Renal cortical epithelial cell (primary cell): ENCODE measurements at places on chromosomes 1 and 21.

- peak; percentile 97 for DNase-seq
Measured at GRCh38 chr1:115782571-115783281, 14.2 kb upstream of the CASQ2 start.

- DNase-seq, result no peak
Measured at GRCh38 chr1:3707939-3708328, 44.3 kb upstream of the CCDC27 start.

DNA sequence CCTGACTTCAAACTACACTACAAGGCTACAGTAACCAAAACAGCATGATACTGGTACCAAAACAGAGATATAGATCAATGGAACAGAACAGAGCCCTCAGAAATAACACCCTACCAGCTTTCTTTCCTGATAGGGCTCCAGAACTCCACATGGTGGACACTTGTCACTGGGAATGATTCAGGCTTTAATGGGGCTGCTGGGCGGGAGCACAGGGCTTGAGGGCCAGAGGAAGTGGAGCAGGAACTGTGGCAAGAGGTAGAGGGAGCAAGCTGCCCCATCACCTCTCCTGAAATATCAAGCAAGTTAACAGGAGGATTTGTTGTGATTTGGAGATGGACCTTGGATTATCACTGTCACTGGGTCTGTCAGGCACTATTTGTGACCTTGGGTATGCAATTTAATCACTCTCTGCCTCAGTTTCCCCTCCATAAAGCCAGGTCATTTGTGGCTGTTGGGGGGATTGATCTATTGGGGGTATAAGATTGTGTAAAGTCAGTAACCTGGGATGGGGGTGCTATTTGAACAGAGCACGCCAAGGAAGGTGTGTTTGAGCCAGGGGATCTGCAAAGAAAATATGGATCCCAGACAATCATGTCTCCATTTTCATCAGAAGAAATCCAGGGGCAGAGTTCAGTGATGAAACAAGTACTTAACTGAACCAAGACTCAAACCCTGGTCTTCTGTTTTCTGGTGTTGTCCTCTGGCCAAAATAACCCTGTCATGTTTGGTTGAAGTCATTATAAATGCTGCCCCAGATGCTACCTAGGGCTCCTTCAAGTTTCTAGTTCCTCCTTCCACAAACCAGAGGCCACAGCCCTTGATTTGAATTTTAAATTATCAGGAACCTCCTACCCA lies 25.2 kb downstream of the ETS2 start:
- no peak for DNase-seq

GRCh38 chr1:32828341-32828740 lies 10.9 kb downstream of the S100PBP start:
- DNase-seq, result no peak

DNA sequence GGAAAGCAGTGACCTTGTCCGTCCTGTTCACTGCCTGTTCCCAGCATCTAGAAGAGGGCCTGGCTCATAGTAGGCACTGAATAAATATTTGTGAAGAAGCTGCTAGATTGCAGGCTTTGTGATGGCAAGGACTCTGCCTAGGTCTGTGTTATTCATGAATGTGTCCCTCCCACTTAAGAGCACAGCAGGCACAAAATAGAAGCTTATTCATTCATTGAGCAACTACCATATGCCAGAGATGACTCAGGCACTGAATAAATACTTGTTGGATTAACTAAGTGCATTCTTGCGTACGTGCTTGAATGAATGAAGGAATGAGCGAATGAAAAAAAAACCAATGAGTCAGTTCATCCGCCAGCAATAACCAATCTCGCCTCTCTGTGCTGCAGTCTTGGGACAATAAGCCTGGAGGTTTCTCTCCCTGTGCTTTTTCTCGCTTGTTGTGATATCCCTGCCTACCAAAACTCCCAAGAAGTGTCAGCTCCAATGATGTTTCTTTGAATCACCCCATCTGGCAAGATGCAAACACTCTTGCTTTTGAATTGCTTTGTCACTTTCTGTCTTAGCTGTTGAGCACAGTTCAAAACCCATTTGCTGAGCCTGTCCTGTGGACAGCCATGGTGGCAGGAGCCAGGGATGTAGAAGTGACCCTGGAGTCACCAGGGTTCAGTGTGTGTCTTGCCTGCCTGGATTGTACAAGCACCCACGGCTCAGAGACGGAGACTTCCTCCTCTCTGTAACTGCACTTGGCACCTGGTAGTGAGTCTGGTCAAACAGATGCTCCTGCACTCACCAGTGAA lies 143.9 kb downstream of the KAZN start:
- DNase-seq, result peak; percentile 99

- no peak for DNase-seq
Measured at GRCh38 chr1:47445823-47446550, 8.1 kb downstream of the FOXD2 start.

- no peak for DNase-seq
Measured at GRCh38 chr1:162113419-162113818, 43.9 kb downstream of the NOS1AP start.

GRCh38 chr1:109266965-109267364 lies 16.0 kb downstream of the PSRC1 start:
- DNase-seq, result no peak

DNA sequence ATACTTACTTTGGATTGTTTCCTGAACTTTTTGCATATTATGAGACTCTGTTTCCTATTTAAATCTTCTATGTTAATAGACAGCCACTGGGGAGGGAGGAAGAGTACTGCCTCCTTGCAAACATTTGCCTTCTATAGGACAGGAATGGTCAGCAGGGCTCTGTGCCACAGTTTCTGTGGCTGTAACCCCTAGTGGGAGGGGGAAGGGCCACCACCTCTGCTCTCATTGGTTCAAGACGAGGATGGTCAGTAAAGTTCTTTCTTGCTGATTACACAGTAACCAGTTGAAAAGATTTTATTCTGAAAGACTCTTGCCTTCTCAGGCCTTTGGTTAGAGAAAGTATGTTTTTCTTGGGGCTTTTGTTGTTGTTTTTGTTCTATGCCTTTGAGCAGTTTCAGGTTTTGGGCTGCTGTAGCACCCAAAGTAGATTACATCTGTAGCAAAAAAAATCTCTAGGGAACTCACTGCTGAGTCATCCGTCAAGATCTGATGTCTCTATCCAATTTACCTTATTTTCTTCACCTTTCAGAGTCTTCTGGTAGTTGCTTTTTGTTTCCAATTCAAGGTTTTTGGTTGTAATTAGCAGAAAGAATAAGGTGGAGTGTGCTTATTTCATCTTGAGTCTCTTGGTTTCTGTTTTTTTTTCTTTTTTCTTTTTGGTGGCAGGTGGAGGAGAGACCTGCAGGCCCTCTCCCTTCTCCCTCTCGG lies 23.1 kb downstream of the SLC35A3 start:
- no peak for DNase-seq

- no peak for DNase-seq
Measured at GRCh38 chr1:224872832-224873433, 56.5 kb upstream of the DNAH14 start.

DNA sequence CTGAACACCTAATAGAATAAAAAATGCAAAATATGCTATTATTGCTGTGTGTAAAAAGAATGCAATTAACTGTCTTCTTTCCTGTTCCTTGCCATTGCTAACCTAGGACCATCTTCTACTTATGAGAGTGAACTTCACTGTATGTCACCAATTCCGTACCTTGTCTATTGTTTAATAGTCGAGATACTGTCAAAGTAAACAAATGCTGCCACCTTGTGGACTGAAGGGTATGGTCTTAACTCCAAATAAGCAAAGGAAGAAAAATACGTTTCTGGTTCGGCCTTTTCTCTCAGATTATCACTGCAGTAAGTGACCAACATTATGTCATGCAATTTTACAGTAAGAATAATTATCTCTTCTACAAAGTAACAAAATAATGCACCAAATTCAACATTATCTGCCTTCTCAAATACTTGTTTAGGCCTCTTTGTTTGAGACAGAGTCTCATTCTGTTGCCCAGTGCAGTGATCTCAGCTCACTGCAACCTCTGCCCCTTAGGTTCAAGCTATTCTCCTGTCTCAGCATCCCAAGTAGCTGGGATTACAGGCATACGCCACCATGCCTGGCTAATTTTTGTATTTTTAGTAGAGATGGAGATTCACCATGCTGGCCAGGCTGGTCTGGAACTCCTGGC lies 133.4 kb downstream of the COP1 start:
- DNase-seq, result peak; percentile 70

- no peak for DNase-seq
Measured at GRCh38 chr21:9838738-9839642, 682.4 kb upstream of the TPTE start.

GRCh38 chr1:118618618-118619340 lies 369.4 kb downstream of the TBX15 start:
- no peak for DNase-seq

DNA sequence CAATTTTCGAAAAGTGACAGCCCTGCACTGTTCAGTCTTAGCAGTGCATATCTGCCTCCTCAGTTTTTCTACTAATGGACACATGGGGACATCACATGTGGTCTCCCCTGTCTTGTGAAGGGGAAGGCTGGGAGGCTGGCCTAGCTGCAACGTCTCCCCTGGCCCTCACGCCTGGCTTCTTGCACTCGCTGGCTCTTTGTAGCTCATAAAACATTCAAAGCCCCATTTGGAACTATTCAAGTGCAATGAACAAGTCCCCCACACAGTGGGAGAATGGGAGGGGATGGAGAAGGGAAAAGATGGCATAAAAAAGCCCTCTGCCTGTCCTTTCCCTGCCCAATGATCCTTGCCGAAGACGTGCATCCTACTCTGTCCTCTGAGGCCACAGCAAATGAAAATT lies 73.6 kb downstream of the PGBD5 start:
- DNase-seq, result no peak

DNA sequence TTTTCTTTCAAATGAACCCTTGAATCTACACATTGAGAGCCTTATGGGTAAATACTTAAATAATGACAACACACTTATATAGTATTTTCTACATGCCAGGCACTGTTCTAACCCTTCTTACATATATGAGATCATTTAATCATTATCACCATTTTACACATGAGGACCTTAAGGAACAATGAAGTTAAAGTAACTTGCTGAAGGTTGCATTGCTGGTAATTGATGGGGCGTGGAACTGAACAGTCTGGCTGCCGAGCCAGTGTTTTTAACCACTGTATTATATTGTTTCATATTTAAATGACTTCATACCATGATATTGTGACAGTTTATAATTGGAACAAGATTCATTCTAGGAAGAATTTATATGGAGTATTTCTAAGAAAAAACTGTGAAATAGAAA lies 111.9 kb upstream of the TENT5C start:
- peak; percentile 69 for DNase-seq

DNA sequence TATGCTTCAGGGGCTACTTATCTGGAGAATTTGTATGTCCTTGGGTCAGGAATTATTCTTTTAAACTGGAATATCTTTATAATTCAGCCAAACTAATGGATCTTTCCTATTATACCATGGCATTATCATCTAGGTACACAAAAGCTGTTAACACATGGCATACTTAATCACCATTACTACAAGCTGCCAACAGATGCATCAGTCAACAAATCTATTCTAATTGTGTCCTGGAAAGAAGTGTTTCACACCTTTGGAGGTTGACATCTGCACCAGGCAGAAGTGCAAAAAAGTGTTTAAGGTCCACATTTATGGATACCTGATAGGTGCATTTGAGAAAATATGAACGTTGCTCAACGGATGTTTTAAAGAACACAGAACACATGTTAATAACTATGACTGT lies 470.2 kb upstream of the ADGRL2 start:
- no peak for DNase-seq

DNA sequence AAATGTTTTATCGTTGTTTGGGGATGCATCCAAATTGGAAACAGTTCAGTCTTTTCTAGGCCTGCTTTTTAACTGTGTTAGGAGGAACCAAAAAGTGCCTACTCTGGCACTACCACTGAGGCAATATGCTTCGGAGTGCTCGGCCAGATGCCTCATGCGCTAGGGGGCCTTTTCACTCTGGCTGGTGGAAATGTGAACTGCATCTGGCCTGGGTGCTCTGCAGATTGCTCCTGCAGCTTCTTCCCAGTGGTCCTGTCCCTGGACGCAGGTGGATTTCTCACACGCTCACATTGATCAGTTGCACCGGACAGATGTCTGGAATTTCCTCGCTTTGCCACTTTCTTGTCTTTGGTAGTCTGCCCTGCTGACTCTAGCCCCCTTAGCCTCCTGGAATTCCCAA lies 330.2 kb upstream of the FMN2 start:
- no peak for DNase-seq

GRCh38 chr1:225485226-225485625 lies 57.4 kb upstream of the LBR start:
- no peak for DNase-seq

GRCh38 chr21:45636951-45637646 lies 6.4 kb upstream of the PCBP3 start:
- DNase-seq, result no peak

GRCh38 chr1:166859597-166859996 lies 16.5 kb downstream of the TADA1 start:
- no peak for DNase-seq

GRCh38 chr1:67970088-67970487 lies 80.3 kb downstream of the DIRAS3 start:
- peak; percentile 85 for DNase-seq

DNA sequence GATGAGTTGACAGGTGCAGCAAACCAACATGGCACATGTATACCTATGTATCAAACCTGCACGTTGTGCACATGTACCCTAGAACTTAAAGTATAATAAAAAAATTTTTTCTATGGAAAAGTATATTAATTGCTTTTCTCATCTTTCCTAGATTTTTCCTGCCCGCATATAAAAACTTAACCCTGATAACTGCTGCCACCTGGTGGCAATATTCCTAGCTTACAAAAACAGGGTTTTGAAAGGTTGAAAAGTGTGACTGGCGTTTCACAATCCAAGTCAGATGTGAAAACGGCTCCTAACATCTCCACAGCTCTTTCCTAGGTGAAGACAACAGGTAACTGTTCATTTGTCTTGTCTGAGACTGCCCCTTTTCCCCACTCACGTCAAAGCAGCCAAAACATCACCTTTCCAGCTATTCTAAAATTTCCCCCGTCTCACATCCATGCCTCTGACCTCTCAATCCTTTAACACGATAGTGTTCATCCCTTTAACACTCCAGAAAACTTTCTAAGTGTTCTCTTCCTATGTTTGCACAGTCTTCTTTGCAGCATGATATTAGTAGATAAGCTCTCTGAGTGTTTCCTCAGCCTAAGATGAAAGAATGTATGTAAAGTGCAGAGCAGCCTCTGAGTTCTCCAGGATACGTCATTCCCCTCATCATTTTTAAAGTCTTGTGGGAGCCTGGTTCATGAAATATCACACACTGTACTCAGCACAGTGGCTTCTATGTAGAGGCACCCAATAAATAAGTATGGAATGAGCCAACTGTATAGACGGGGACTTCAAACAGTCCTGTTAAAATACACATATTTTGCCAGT lies 27.5 kb downstream of the OVGP1 start:
- DNase-seq, result peak; percentile 47

- no peak for DNase-seq
Measured at GRCh38 chr1:12320486-12320885, 90.7 kb downstream of the VPS13D start.

- no peak for DNase-seq
Measured at GRCh38 chr1:178513278-178513983, 522 bp downstream of the TEX35 start.
